Subcutaneous preadipocyte (primary cell): ENCODE measurements at places on chromosomes 13 and 19. TPM values are rescaled to one million over a fixed set of nuclear protein-coding genes. Genes with fewer than 3 reads are reported as not detected.

The ZNF77 gene
- 3.3 and 4.1 TPM in 2 replicates for total RNA-seq

The SPACA4 gene
- not detected in 2 replicates for total RNA-seq

The ZNF816 gene
- total RNA-seq, result 6.6 and 7.3 TPM in 2 replicates

The ATCAY gene
- total RNA-seq, result not detected in 2 replicates

The CXCL17 gene
- total RNA-seq, result not detected in 2 replicates

The LILRB4 gene
- not detected in 2 replicates for total RNA-seq
